ENCODE measurements at places on chromosomes 1 and 21.

DNA sequence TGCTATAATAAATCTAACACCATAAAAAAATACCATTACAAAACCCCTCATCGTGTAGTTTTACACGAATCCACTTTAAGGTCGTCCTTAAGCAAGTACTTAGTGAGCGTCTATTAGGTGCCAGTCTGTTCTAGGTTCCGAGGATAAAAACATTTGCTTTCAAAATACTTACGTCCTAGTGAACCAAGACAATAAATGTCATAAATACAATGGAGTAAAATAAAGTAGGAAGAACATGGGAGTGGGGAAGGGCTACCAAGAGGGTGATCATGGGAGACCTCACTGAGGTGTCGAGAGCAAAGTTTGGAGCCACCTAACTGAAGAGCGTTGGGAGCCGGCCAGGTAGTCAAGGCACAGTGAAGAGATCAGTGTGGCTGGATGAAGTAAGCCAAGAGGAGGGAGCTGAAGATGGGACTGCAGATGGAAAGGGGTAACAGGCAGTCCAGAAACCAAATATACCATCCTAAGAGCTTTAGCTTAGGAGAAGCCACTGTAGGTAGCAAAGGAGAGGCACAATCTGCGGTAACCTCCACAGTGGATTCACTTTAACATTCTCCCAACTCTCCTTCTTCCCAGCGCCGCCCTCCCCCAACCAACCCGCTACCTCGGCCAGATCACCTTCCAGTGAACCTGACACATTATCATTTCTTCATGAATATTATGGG lies 684 bp downstream of the LTN1 start:
- H3K36me3 ChIP-seq: no peaks in the 10 kb centered on the region
- H3K27ac ChIP-seq: peak overlapping the region; percentile 94
- DNase-seq: no peak
- H3K4me3 ChIP-seq: peak overlapping the region; percentile 72
- H3K27me3 ChIP-seq: no peaks in the 10 kb centered on the region
- no peaks in the 10 kb centered on the region for H3K4me1 ChIP-seq

GRCh38 chr1:53733975-53734649 lies 4.9 kb downstream of the GLIS1 start:
- no peaks in the 10 kb centered on the region for H3K36me3 ChIP-seq
- peaks cover 10% of the 10 kb centered on the region for H3K4me1 ChIP-seq
- H3K4me3 ChIP-seq: no peak overlapping the region
- no peaks in the 10 kb centered on the region for H3K27me3 ChIP-seq

DNA sequence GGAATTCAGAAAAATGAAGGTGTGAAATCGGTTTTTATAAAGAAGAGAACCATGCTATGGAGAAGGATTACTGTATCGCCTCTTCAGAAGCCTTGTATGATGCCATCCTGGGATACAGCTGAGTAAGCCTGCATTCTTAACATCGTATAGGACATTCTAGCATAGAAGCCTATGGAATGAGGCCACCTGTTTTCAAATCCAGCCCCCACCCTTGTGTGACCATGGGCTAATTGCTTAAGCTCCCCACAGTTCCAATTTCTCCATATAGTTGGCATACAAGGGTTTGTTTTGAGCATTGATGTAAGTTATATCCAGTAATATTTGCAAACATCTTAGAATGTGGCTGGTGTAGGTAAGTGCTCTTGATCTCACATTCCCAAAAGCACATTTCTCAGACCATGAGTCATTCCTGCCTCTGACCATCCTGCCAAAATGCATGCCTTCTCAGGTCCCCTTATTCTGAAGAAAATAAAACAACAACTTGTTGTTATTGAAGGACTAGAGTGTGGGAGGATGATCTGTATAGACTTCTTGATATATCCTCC lies 1.5 kb downstream of the OR14A2 start:
- DNase-seq: no peak
- H3K4me3 ChIP-seq: no peak overlapping the region
- no peaks in the 10 kb centered on the region for H3K4me1 ChIP-seq
- H3K27ac ChIP-seq: no peak overlapping the region

DNA sequence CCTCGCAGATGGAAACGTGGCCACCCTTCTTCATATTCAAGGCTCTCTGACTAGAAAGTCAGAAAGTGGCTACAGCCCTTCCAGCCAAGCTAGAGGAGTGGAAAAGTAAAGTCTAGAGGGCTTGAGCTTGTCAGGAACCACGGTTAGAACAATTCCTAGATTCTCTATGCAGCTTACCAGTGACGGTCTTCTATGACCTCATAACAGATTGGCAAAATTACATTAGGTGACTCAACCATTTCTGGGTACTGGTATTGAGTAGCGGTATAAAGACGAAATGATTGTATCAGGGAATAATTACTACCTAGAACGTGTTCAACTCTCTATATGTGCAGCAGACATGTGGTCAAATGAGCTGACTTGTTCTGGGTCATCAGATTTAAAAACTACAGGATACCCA lies 155.0 kb upstream of the RUNX1 start:
- DNase-seq: no peak
- H3K27me3 ChIP-seq: no peaks in the 10 kb centered on the region
- H3K36me3 ChIP-seq: no peaks in the 10 kb centered on the region
- H3K4me1 ChIP-seq: no peaks in the 10 kb centered on the region

DNA sequence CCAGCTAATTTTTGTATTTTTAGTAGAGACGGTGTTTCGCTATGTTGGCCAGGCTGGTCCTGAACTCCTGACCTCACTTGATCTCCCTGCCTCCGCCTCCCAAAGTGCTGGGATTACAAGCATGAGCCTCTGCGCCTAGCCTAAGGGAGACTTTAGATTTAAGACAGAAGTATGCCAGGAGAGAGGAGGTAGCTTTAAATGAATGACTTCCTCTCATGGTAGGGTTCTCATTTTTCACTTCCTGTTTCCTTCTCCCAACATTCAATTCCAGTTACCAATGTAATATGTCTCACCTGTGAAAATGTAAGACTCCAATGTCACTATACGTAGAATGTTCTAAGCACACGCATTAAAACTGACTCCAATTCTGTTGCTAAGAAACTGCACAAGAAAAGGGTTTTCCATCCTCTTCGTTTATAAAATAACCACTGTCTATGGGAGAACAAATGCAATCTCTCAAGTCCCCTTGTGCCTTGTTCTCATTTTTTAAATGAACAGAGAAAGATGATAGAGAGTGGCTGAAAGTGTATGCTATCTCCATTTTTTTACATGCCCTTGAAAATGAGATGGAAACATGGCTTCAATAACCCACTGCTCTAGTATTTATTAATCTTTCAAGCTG lies 140.0 kb downstream of the SLC45A1 start:
- no peaks in the 10 kb centered on the region for H3K4me1 ChIP-seq
- no peak overlapping the region for H3K4me3 ChIP-seq
- DNase-seq: no peak

DNA sequence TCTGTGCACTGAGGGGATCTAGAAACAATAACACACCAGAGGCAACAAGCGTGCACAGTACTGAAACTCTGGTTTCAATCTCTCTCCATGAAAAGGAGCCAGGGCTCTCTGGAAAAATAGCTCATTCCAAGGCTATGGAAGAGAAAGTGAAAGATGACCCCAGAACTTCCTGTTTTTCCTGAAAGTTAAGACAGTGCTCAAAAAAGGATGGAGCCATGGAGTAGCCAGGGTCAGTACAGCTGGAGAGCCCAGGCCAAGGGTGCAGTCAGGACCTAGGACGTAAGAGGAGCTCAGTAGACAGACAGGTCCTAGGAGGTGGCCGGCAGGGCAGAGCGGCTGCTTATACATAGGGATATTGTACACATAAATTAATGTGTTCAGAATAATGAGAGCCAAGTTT lies 19.1 kb downstream of the NOL9 start:
- H3K4me3 ChIP-seq: no peak overlapping the region
- H3K27me3 ChIP-seq: no peaks in the 10 kb centered on the region
- no peaks in the 10 kb centered on the region for H3K36me3 ChIP-seq
- H3K27ac ChIP-seq: no peak overlapping the region

Data from uterus (tissue), 4 donors.